ENCODE measurements at places on chromosomes 16 and 17.

DNA sequence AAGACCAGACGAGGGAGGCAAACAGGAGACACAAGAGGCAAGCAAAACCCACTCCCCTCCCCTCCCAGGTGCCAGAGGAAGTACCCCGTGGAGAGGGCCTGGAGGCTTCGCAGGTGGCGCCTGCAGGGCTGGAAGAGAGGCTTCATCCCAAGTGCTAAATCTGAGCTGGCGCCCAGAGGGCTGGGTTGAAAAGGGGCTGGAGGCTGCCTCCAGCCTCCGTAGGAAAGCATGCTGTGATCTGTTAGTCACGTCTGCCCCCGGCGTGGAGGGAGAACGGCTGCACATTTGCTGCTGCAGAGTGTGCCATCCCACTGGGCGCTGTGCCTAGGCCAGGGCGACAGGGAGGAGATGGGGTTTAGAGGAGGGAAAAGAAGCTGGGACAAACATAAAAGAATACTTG is 16.9 kb downstream of the RPH3AL start:
- no peak for DNase-seq

DNA sequence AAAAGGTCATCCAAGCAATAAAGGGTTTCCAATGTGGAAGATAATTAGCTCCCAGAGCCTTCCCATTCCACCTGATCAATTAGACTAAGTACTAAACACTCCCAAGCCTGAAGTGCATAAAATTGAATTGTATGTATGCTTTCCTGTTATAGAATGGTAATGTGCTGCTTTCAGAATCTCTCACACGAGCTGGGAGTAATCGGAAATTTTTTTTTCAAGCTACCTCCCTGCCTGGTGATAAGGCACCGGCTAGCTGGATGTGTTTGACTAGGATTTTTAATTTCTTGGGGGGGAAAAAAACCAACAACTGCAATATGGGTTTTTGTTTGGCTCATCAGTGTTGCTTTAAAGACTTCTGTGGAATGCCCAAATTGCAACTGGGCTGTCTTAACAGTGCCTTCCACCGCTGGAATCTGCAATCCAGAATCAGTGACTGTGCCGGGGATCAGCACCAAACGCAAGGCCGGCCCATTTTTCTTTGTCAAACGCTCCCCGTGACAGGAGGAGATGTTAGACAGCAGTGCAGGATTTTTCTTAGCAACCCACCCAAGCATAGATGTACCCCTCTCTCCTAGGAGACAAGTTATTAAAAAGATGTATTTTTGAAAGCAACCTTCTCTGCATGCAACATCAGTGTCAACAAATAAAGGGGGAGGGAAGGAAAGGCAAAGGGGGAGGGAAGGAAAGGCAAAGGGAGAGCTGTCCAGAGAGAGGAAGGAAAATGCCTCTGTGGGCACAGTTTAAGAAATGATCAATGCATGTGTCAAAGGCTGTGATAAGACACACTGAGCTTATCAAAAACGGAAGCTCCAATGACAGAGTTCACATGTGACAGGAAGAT is 387.2 kb downstream of the NPIPA8 start:
- no peak for DNase-seq

GRCh38 chr17:41632482-41633105 is 8.2 kb upstream of the KRT17 start:
- DNase-seq = no peak

- no peak for DNase-seq
Observed at GRCh38 chr16:89583895-89584644, 8.5 kb downstream of the CPNE7 start.

GRCh38 chr17:56528696-56529095 is 64.8 kb upstream of the NOG start:
- DNase-seq = no peak

DNA sequence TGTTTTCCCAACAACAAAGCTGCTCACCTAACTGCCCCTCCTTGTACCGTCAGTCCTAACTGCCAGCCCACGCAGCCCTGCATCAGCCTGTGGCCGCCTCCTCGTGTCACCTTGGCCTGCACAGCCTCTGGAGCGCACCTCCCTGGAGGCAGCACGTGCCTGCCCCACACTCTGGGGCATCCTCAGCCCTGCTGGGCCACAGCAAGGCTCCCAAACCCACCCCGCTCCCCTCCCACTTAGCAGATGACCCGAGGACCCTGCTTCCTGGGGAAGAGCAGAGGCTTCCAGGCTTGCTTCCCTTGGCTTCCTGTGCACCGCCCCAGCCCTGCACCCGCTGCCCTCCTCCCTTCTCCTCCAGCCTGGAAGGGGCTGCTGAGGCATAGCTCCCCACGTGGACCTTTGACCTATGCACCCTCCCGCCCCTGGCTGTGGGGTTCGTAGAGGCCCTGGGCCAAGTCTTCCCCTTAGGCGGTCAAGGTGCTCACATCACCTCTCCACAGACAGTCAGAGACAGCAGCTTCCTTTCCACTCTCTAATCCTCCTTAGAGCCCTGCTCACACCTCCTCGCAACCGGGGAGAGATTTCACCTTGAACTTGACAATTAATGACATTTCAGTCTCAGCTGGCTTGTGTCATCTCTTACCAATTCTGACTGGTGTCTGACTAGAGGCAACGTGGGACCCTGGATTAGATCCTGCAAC is 115.0 kb downstream of the MGAT5B start:
- DNase-seq = no peak

DNA sequence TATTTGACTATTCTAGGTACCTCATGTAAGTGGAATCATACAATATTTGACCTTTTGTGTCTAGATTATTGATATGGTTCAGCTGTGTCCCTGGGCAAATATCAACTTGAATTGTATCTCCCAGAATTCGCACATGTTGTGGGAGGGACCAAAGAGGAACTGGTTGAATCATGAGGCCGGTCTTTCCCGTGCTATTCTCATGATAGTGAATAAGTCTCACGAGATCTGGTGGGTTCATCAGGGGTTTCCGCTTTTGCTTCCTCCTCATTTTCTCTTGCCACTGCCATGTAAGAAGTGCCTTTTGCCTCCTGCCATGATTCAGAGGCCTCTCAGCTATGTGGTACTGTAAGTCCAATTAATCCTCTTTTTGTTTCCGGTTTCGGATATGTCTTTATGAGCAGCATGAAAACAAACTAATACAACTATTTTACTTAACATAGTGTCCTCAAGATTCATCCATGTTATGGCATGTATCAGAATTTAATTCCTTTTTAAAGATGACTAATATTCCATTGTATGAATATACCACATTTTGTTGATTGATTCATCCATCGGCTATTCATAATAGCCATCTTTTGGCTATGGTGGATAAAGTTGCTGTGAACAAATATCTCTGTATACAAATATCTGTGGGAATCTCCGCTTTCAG is 129.1 kb downstream of the FTO start:
- DNase-seq = no peak

- DNase-seq = peak; percentile 84
Observed at GRCh38 chr17:63834431-63835166, 7.1 kb upstream of the FTSJ3 start.

DNA sequence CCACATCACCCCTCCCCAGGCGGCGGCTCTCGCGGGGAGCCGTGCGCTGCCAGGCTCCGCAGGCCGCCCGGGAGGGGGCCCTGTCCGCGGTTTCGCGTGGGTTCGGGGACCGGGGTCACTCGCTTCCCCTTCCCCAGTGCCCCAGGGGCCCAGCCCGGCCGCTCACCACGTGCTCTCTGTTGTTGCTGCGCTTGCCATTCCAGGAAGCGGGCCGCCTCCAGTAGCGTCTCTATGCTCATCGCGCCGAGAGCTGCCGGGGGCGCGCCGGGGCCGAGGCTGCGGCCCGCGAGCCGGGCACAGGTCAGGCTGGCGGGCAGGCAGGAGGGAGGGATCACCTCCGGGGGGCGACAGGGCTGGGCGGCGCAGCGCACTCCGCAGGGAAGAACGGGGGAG is 390 bp downstream of the MNT start:
- peak; percentile 65 for DNase-seq

DNA sequence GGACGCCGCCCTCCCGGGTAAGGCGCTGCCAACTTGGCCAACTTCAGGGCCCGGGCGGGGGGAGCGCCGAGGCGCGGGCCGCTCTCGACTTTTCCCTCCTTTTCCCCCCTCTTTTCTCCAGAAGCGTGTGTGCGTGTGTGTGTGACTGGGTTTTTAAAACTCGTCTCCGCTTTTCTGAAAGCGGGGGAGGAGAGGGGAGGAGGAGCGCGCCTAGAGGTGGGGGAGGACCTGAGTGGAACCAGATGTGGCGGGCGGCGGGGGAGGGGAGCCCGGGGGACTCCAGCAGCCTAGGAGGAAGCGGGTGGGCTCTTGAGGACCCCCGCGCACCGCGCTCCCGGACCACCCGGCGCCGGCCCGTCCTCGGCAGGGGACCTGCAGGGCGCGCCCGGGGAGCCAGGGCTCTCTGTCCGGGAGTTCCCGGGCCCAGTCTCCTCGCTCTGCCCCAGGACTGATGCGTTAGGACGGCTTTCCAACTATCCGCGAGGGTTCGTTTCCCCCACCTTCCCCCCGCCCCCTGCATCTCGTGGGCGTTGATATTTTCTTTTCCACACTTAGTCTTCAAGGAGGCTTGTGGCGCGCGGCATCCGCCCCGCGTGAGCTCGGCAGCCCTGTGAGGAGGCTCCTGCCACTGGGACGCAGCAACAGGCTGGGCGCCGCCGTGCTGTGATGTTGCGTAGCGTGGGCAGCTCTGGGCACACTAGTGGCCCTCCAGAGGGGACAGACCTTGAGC is 599 bp downstream of the MRC2 start:
- DNase-seq = peak; percentile 81

DNA sequence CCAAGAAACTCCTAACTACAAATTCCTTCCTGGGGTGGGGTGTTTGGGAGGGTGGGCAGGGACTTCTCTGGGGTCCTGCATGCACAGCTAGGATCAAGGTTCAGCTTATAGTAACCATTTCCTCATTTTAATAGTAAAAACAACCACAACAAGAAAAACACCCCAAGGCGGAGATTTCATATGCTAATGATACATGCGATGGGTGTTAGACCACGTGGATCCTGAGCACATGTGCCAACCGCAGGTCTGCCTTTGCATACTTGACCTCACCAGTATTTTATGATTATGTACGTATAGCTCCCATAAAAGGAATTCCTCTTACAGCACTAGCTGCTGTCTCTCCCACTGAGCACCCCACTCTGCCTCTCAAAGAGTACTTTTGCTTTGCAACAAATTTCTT is 1.9 kb downstream of the KRTAP4-11 start:
- DNase-seq = peak; percentile 17

GRCh38 chr17:76633628-76634328 is 9.8 kb downstream of the ST6GALNAC1 start:
- no peak for DNase-seq

DNA sequence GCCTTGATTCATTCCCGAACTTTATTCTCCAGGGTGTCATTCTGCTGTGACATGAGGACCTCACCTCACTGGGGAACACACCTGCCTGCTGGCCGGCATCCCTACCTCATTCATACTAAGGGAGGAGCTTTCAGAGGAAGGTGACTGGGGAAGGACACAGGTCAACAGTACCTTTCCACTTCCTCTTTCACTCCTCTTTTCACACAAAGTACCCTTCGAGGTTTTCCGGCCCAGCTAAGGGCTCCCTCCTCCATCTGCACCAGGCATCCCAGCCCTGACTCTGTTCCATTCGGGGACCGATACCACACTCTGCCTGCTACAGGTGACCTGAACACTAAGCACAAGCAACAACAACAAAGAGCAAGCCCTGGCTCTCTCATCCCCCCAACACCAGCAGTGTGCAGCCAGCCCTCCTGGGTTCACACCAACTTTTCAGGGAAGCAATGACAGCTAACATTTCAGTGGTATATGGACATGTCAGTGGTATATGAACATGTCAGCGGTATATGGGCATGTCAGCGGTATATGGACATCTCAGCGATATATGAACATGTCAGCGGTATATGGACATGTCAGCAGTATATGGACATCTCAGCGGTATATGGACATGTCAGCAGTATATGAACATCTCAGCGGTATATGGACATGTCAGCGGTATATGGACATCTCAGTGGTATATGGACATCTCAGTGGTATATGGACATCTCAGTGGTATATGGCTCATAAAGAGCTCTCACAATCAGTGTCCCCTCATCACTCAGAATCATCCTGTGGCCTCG is 16.0 kb downstream of the TRIM25 start:
- no peak for DNase-seq

DNA sequence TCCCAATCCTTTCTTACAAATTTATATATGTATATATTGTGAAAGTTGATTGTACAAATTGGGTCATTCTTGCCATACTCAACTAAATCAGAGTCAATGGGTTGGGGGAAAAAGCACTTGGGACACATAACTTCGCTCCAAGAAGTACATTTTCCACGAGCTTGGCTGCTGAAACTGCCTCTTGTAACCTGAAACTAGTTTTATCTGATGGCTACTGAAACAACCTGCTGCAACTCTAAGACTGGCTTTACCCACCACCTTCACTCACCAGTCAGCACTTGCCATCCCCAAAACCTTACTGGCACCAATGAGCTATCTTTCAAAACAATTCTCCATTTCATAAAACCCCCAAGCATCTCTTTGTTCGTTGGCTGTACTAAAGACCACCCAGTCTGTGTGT is 14.5 kb upstream of the MYCBPAP start:
- DNase-seq = no peak

Measured in foreskin fibroblast (primary cell).